ENCODE measurements at places on chromosomes 3 and 15.
A peak's percentile ranks its signal among the peaks of the same experiment; 100 is the strongest.

DNA sequence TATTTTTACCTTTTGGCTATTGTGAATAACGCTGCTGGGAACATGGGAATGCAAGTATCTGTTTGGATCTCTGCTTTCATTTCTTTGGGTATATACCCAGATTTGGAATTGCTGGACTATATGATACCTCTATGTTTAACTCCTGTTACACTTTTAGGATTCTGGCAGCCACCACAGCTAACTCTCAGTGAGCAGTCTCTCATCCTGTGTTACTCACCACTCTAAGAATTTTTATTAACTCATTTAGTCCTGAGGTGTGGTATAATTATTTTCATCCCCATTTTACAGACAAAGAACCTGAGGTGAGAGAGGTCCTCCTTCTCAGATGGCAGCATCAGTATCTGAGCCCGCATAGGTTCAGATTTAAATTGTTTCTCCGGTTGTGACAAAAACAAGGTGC, 1.1 kb downstream of the SPATA12 start:
- DNase-seq = no peak

DNA sequence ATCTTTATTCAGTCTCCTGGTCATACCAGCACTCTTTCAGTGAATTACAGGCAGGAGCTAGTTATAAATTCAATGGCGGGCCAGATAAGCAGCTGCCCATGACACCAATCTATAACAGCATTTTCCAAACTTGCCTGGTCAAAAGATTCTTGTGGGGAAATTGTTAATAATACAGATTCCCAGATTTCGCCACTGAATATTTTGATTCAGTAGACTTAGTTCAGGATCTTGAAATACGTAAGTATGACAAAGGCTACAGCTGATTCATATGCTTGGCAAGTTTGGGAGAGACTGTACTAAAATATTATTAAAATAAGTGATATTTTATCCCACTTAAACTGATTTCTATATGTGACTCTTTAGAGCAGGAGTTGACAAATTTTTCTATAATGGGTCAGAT, 119.3 kb downstream of the TMCO5A start:
- no peak for DNase-seq

- DNase-seq = no peak
Measured at GRCh38 chr15:94253742-94254141, 22.4 kb downstream of the MCTP2 start.

GRCh38 chr15:89835176-89835564, 20.5 kb upstream of the ANPEP start:
- DNase-seq = no peak

DNA sequence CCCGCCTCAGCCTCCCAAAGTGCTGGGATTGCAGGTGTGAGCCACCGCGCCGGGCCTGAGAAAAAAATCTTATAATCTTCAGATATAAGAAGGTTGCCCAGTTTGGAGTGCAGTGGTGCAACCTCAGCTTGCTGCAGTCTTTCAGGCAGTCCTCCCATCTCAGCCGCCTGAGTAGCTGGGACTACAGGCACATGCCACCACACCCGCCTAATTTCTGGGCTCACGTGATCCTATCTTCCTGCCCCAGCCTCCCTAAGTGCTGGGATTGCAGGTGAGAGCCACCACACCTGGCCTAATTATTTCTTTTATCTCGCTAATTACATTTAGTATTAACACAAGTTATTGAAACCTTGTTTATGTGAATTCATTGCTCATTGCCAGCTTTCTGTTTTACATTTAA, 13.5 kb downstream of the PAK2 start:
- no peak for DNase-seq

DNA sequence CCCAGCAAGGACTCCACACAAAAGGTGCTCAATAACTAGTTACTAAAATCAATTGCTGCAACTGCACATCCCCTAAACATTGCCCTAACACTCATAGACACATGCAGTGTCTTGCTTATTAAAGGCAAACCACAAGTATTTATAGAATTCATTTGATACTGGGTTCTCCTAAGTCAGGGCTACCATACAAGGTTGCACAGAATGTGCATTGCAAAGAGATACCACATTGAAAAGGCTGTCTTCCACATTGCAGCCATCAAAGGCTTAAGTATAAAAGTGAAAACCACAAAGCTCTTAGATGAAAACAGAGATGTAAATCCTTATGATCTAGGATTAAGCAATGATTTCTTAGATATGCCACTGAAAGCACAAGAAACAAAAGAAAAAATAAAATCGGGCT, 33.6 kb upstream of the TOPAZ1 start:
- DNase-seq = no peak

DNA sequence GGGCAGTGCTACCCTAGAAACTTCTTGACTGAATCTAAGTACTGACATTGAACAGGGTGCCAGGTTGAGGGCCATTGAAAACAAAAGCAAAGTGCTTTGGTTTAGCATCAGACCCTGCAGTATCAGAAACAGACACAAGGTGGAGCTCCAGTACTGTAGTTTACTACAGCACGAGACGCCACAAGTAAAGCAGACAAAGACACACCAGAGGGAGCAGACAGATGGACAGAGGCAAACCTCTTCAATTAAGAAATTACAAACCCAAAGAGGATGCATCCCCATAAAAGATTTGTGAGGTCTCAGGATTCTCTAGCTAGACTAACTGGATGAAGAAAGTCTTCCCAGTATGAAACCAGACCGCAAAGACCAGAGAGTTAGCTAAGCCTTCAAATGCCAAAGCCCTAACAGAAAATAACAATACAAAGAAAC, 16.6 kb downstream of the TOP2B start:
- DNase-seq = peak; percentile 80

GRCh38 chr3:12947504-12948369, 106.4 kb upstream of the RPL32 start:
- peak; percentile 78 for DNase-seq

DNA sequence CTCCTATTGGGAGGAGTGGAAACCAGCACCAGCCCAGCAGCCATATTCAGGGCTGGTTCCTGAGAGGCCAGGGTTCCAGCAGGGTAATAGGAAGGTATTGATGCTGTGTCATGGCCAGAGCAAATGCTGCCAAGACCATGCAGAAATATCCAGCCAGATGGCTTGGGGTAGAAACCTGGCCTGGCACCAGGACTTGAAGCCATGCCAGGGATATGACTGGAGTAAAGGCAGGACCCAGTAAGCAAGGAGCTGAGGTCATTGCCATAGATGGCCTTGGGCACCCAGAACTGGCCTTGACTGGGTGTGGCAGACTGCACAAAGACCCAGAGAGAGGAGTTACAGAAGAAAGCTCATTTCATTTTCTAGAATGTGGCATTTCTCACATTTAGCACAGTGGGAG, 257.6 kb upstream of the GOLGA6L4 start:
- no peak for DNase-seq

DNA sequence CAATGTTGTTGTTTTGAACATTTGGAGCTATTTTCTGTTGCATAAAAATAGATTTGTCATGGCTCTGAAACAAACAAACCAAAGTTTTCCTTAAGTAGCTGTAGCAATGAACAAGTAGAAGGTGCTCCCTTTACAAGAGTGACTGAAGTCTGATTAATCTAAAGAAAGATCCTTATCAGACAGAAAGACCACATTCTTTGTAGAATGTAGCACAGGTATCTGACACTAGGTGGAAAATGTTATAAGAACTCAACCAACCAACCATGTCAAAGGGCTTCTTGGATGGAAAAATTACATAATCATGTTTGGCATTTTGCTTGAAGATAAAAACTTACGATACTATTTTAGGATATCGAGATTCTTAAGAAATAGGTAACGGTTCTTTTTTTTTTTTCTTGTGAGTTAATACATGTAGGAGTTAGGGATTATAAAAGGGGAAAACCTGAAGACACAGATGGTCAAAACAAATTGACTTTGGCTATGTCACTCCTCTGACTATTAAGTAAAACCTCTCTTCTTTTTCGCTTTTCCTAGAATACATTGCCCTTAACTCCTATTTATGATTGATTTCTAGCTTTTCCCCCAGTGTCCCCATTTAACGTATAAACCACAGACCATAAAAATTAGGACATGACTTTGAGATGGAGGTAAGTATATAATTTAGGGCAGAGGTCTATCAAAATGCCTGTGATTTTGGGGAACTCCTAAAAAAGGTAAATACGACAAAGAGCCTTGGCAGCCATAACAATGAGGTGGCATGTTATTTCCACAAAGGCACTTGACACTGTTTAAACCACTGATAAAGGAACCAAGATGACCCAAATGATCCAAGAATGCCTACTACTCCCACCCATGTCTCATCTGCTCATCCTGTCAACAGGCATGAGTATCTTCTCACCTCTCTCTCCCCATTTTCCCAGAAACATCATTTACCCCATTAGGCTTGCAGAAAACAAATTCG, 72.0 kb downstream of the CCR4 start:
- no peak for DNase-seq

DNA sequence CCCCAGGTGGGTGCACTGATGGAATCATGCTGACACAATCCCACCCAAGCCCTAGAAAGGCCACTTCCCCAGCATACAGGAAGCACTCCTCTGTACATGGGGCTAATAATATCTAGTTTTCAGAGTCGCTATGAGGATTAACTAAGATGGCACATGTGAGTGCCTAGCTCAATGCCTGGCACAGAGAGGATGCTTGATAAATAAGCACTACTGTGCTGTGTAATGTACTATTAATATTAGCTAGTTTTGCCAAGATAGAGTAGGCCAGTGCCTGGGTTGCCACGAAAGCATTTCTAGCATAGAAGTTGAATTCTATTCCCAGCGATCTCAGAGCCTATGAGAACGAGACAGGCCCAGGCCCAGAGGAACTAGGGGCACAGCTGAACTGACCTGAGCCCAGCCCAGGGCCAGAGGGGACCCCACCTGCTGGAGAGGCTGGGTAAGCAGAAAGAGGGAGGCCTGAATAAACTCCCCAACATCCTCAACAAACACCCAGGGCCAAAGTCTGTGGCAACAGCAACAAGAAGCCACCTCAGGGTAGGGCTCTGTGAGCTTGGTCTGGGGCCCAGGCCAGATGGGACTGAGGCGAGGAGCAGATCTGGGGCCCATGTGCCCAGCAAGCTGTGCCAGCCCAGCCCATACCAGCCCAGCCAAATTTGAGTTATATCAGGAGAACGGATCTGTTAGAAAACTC, 7.6 kb upstream of the SEMA7A start:
- DNase-seq = no peak

GRCh38 chr15:73753250-73754130, at the start of gene INSYN1:
TSS of gene INSYN1 (minus strand) at chr15:73753351. CDS start at chr15:73751130, 2,221 bp downstream.
- no peak for DNase-seq

DNA sequence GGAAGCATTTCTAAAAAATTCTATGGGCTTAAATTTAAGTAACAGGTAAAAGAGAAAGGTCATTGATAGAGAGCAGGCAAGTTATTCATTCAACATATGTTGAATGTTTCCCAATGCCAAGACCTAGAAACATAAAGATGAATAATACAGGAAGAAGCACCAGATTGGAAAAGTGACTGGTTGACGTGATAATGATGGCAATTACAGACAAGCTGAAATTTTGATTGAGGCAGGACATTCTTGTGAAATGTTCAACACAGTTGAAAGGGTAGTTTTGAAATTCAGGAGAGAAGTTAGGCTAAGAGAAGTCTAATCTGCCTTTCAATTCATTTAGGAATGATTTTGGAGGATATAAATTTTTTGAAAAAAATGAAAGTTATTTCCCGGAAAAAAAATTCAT, 536.3 kb upstream of the NAALADL2 start:
- no peak for DNase-seq

GRCh38 chr15:97691799-97692198, 268.7 kb upstream of the ARRDC4 start:
- DNase-seq = no peak
